ENCODE measurements at places on chromosomes 12 and 14.

- DNase-seq, result no peak
These were observed 244.7 kb downstream of the KCNH5 start for GRCh38 chr14:62800577-62800976.

GRCh38 chr14:65414961-65415589 lies 2.5 kb downstream of the FUT8 start:
- no peak for DNase-seq

DNA sequence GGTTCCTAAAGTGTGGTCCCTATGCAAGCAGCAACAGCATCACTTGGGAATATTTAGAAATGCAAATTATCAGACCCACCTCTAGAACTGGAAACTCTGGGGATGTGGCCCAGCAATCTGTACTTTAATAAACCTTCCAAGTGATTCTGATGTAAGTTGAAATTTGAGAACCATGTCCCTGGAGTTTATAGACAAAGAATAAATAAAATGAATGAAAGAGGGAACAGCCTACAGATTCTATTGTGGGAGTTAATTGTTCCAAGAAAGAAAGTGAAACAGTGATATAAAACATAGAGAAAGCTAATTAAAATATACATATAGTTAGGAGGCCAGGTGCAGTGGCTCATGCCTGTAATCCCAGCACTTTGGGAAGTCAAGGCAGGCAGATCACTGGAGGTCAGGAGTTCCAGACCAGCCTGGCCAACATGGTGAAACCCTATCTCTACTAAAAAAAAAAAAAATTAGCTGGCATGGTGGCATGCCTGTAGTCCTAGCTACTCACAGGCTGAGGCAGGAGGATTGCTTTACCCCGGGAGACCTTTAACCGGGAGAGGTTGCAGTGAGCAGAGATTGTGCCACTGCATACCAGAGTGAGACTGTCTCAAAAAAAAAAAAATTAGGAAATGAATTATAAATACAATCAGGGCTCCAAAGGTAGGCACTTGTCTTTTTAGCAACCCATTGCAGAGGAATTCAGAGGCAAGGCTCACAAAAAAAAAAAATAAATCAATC lies 507.5 kb downstream of the NAV3 start:
- DNase-seq, result no peak

- no peak for DNase-seq
These were observed 4.4 kb downstream of the ZNF219 start for GRCh38 chr14:21093769-21094681.

GRCh38 chr12:92562063-92562734 lies 140.6 kb upstream of the PLEKHG7 start:
- no peak for DNase-seq

DNA sequence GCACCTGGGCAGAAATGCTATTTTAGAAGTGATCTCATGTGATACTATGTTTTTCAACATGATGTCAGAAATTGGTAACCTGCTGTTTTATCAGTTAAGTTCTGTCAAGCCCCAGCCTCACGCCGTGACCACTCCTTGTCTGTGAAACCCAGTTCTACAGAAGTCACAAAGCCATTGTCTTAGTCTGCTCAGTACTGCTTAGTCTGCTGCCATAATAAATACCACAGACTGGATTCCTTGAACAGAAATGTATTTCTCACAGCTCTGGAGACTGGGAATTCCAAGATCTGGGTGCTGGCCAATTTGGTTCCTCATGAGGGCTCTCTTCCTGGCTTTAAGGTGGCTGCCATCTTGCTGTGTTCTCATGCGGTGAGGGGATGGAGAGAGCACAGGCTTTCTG lies 176.9 kb downstream of the PRKCH start:
- no peak for DNase-seq

- no peak for DNase-seq
These were observed 56.0 kb downstream of the ISCA2 start for GRCh38 chr14:74549588-74549987.

DNA sequence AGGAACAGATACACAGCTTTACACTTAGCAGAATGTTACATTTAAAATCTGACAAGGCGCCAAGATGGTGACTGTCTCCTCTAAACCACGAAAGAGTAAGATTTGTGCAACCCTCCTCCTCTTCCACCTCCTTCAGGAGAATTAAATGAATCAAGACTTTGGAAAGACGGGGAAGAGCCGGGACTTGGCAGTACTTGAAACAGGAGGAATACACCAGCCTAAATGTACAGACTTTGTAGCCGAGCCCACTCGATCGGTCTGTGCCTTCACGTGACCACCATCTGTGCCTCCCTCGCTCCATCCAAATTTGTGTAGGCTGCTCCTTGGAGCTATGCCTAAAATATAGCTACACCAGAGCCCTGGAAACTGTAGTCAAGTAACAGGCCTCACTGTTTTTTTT lies 38.3 kb downstream of the SSPN start:
- DNase-seq, result no peak

GRCh38 chr12:45601390-45601789 lies 128.1 kb upstream of the ARID2 start:
- no peak for DNase-seq

DNA sequence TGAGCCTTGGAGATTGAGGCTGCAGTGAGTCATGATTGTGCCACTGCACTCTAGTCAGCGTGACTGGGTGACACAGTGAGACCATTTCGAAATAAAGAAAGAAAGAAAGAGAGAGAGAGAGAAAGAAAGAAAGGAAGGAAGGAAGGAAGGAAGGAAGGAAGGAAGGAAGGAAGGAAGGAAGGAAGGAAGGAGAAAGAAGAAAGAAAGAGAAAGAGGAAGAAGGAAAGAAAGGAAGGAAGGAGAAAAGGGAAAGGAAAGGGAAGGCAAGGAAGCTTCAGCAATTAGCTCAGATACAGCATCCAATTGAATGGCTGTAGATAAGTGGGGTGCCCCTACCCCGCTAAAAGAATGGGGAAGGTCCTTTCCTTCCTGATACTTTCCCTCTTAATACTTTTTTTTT lies 9.5 kb upstream of the NAA30 start:
- no peak for DNase-seq

DNA sequence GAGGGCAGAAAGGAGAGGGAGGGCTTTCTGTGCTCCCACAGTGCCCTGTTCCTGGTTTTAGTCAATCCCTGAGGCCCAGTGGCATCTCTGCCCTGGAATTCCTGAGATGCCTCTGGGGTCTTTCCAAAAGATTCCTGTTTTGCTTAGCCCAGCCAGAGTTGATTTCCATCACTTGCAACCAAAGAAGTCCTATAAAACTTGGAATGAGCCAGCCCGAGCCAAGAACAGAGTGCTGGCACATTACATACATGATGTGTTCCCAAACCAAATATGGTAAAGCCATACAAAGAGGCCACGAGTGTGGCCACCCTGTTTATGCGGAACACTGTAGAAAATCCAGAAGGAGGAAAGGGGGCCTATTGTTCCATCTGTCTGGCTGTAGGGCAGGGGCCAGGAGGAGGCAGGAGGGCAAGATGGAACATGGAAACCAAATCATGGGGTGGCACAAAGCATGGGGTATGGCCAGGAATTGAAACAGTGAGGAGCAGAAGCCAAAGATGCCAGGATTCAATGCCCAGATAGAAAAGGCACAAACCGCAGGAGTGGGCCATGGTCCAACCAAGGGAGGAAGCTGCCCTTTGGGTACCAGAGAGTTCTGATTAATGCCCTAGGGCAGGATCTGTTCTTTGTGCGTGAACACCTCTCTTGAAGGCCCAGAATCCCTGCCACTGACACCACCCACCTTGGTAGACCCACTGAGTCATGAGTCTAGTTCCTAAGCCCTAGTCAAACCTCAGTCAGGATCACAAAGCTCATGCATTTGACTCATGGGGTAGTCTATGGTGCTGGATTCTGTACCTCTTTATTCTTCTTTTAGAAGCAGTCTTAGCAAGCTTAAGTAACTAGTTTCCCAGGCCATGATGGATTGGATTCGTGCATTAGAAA lies 75.2 kb downstream of the LRRC74A start:
- DNase-seq, result no peak

DNA sequence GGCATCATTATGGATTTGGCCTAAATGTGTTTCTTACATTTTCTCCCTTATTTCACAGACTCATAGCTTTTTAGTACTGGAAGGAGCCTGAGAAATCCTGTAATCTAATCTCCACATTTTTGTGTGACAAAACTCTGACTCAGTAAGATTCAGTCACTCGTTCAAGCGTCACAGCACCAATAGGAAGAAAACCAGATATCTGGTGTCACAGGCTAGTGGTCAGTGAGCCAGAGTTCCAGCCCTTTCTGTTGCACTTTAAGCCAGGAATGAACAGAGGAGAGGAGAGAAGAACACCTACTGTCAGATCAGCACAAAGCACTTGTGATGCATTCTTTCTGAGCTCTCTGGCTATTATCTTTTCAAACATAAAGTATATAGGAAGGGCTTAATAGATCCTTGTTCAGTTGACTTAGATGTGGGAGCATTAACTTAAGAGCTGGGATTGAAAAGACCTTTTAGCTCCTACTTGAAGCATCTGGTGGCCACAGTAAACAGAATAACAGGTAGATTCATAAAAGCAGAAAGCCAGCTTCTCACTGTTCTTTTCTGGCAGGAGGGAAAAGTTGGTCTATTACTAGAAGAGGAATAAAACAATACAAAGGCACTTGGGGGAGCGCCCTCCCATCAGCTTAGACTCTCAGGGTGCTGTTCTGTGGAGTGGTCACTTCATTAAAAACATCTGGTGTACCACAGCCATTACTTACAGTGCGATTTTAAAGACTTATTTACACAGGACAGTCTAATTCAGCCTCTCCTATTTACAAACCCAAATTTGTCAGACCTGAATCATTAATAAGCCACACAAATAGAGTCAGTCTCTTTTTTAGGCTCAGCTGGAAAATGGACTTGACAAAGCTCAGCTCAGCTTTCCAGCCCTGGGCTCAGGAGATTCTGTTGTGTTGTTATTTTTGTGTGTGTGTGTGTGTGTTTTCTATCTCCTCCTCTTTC lies 12.2 kb upstream of the NID2 start:
- DNase-seq, result no peak

- DNase-seq, result no peak
These were observed 310.8 kb downstream of the FUT8 start for GRCh38 chr14:65723348-65723747.

- DNase-seq, result no peak
These were observed 82.0 kb downstream of the DNAH10 start for GRCh38 chr12:123843912-123844748.

DNA sequence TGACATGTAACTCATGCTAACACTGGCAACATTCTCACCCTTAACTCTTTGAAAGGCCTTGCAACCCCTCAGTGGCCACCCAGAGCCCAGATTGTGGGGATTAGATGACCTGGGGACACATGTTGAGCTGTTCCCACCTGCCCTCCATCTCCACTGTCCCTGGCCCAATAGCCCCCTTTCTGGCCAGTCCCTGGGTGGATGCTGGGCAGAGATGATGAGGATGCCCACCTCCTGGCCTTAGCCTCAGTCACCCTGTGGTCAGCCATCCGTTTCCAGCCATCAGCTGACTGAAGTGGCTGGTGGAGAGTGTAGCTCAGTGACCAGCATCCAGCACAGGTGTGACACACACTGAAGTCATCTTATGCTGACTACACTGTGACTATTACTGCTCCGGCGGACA lies 4.7 kb downstream of the ANHX start:
- no peak for DNase-seq

- no peak for DNase-seq
These were observed 1.9 kb downstream of the ABHD4 start for GRCh38 chr14:22600027-22600426.

DNA sequence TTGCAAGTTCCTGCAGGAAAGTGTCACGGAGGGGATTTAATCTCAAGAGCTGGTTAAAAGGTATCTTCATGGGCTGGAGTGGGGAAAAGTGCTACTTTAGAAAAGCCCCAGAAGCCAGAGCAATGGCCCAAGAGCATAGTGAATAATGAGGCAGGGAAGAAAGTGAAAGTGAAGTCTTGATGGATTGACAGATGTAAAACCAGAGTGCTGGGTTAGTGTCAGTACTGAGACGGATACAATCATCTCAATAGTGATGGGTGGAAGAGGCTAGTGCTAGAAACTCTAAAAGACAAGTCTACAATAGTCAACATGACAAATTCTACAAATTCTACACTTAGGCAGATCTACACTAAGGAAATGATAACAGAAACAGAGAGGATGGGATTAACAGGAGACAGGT lies 68.1 kb downstream of the CIT start:
- no peak for DNase-seq

DNA sequence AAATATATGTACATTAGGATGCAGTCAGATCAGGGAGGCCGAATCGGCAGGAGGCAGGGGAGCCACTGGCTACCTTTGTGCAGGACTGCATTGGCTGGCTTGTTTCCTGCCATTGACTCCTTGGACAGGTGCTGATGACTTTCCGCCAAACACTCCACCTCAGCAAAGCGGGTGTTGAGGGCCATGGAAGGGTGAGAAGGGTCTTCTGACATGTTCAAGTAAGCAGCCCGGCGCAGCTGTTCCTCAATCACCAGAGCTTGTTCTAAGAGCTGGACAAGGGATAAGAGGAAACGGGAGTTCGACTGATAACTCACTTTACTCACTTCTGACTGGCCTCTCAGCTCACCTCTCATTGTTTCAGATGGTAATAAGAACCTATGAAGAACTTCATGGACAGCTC lies 4.9 kb upstream of the NOP2 start:
- DNase-seq, result no peak

GRCh38 chr14:73842201-73842600 lies 9.4 kb upstream of the PTGR2 start:
- no peak for DNase-seq

DNA sequence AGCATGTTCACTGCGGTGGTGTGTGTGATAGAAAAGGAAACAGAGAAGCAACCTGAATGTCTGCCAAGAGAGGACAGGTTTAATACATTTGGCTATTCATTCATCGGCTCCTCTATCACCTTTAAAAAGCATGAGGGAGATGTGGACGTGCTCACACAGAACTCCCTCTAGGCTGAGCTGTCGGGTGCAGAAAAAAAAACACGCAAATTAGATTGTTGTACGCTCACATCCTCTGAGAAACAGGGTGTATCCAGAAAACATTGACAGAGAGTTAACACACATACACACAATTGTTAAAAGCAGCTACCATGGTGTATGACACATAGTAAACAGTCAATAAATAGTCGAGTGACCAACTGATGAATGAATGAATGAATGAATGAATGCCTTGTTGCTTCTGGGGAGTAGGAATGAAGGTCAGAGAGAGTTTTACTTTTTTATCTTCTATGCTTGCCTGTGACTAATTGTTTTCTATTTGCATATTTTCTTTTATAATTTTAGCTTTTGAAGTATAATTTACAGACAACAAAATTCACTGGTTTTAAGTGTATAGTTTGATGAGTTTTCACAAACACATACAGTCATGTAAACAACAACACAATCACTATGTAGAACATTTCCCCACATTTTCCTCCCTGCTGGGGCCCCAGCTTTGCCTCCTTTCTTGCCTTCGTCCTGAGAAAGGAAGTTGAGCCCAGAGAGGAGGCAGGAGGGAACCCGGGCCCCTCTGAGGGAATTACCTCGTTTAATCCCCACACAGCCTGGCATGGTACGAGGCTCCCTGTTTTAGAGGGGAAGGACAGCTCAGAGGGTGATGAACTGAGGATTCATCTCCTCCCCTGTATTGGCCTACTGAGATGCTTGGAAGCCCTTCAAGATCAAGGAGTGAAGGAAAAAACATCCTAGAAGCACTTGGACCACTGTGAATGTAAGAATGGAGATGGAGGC lies 19.7 kb upstream of the FAM222A start:
- no peak for DNase-seq

GRCh38 chr12:111368291-111368787 lies 556 bp downstream of the PHETA1 start:
- no peak for DNase-seq
